ENCODE measurements at places on chromosomes 5 and 9. TPM values are rescaled to one million over a fixed set of nuclear protein-coding genes. Genes with fewer than 3 reads are reported as not detected.

The CDH9 gene
- not detected for total RNA-seq

The CYFIP2 gene
- 354 TPM for total RNA-seq

The TNFSF8 gene
- total RNA-seq = 34.6 TPM

The IFNK gene
- not detected for total RNA-seq

The RASGEF1C gene
- not detected for total RNA-seq

The ENTREP1 gene
- total RNA-seq = not detected

The PCDHA9 gene
- not detected for total RNA-seq

The IFNA2 gene
- not detected for total RNA-seq

The MAP1B gene
- total RNA-seq = 0.30 TPM

The UBE2QL1 gene
- 0.10 TPM for total RNA-seq

The ARL14EPL gene
- not detected for total RNA-seq

The FCN2 gene
- not detected for total RNA-seq

The ZNF782 gene
- total RNA-seq = 3.1 TPM

Measured in activated CD4-positive, alpha-beta memory T cell treated with anti-CD3 and anti-CD28 coated beads, Interleukin-2, amount 10 ng/mL, durations not matched to agents 7 days and 5 days (primary cell).